ENCODE measurements at places on chromosomes 3 and 15.

GRCh38 chr15:39605146-39605545 lies 24.3 kb downstream of the THBS1 start:
- no peak for DNase-seq

DNA sequence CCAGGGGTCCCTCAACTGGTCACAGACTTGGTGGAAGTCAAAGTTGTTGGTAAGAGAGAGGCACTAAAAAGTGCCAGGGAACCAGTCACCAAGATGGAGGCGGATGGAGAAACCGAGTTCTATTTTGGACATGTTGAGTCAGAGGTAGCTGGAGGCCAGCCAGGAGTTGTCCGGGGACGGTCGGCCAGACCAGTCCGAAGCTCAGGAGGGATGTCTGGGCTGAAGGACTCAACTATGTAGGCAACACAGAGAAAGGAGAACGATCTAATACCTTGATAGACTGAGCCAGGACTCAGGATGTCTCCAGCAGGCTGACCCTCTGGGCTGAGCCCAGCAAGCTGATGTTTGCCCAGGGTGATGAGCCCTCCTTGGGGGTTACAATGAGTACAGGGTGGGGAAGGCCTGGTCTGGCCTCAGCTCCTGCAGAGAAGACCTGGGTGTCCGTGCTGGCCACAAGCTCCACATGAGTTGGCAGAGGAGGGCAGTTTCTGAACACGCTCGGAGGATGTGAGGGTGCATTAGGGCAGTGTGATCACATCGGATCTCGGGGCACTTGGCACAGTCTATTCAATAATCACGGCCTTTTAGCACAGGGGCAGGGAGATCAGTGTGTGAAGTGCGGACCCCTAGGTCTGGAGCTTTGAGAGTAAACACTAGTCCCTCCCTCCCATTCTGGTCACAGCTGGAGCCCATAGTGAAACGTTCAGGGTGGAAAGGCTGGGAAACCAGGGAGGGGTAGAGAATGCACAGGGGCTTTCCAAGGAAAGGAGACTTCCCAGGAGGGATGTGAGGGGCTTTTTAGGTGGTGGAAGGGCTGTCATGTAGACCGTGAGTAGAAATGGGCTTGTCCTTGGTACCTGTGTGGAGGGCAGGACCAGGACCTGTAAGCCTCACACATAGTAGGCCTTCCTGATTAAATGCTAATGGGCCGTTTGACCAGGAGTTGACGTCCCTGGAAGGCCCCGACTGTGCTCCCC lies 111.9 kb downstream of the ETFA start:
- no peak for DNase-seq

DNA sequence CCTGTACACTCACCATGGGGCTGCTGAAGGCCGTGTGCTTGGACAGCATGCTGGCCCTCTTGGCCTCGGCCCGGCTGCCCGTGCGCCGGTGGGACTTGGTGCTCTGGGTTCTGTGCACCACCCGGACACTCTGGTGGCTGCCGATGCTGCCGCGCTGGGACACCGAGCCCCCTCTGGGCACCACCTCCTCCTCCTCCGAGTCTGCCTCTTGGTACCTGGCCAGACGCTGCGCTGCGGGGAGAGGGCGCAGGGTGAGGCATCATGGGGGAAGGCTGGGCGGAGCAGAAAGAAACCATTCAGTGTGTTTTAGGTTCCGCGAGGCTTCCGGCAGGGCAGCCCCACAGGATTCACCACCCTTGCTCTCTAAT lies 145.0 kb downstream of the ATP10A start:
- no peak for DNase-seq

GRCh38 chr15:67161881-67162280 lies 92.6 kb downstream of the AAGAB start:
- no peak for DNase-seq

- DNase-seq, result no peak
Measured at GRCh38 chr3:128486205-128486628, 6.8 kb downstream of the GATA2 start.

DNA sequence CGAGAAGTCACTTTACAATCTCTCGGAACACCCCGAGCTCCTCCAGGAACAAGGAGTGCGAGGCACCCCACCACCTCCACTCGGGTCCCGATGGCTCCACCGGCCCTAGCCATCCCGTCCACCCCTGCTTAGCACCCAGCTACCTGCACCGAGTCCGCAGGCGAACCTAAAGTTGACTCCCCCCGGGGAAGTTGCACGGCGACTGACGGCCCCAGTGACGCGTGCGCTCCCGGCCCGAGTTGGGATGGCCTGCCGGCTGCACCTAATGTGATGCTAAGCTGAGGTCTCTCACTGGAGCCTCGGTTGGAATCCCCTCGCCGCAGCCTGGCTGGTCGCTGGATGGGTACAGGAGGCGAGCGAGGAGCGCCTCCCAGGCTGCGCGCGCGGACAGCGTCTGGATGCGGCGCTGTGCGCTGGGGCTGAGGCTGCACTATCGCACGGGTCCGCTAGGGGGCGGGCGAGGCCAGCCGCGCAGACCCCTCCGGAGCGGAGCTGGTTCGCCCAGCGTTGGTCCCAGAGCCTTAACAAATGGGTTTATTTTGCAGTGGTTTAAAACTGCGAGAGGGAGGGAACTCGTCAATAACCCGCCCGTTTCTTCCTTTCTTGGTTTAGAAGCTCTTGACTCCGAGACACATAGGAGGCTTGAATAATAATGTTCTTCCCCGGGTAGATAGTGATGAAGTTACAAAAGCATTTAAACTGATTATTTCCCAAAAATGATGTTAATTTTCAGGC lies at the start of gene OXTR:
Gene OXTR, minus strand, starts transcription at position 526 of the 735 bp plus-strand sequence. CDS start 1,426 bp downstream, outside the sequence.
- DNase-seq, result no peak

DNA sequence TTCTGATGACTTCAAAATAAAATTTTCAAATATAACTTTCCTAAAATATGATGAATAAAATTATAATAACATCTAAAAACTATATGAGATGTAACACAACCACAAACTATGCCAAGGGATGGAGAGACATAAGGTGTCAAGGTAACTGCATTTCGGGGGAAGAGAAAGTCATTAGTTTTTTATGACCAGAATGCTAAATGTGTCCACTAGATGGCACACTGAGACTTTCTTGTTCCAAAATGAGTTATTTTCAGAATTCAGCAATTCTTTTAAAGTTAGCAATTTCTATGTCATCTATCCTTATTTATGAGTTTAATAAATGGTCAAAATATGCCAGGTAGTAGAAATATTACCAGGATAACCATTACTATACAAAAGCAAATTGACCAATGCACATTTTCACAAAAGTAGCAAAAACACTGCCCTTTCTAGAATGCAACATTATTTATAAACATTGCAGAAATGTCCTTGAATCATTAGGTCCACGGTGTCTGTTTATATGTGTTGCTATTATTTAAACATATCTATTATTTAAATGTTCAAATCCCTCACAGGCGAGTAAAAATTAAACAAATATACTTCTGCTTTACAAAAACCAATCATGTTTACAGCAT lies 374.2 kb downstream of the PLCL2 start:
- no peak for DNase-seq

GRCh38 chr3:9023226-9023590 lies 59.9 kb upstream of the RAD18 start:
- no peak for DNase-seq

DNA sequence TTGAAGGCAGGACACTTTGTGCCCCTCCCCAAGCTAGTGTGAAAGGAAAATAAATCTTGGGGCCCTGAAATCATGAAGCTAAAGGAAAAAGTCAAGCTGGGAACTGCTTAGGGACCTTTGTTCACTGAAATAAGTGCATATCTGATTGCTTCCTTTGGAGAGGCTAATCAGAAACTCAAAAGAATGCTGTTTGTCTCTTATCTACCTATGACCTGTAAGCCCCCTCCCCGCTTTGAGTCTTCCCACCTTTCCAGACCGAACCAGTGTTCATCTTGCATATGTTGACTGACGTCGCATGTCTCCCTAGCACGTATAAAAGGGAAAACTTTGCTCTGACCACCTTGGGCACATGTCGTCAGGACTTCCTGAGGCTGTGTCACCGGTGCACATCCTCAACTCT lies 53.1 kb downstream of the SLC30A4 start:
- no peak for DNase-seq

GRCh38 chr15:38464675-38465074 lies 10.7 kb downstream of the FAM98B start:
- DNase-seq, result no peak

All from stimulated activated CD4-positive, alpha-beta T cell treated with anti-CD3 and anti-CD28 coated beads, TNF-alpha, amount 100 ng/mL, for 1 hour (primary cell).